ENCODE measurements at places on chromosomes 5 and 9.
A peak's percentile ranks its signal among the peaks of the same experiment; 100 is the strongest.

DNA sequence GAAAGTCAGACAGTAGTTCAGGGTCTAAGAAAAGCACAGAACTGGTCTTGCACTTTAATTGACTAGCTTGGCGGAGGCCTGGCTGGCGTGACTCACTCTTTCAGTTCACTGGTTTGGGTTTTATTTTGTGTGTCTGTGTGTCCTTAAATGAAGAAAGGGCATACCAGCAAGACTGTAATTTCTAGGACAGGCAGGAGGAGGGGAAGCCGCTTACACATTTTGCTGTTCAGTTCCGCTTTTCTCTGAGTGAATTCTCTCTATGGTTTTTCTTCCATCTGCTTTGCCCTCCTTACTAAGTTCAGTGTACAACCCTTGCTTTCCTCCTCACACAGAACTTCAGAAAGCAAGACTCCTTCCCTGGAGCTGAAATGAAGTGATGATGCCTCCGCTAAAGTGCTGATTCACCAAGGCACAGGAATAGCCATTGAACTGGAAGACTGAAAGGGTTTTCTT is 150.8 kb downstream of the MEF2C start:
- no peak for DNase-seq

DNA sequence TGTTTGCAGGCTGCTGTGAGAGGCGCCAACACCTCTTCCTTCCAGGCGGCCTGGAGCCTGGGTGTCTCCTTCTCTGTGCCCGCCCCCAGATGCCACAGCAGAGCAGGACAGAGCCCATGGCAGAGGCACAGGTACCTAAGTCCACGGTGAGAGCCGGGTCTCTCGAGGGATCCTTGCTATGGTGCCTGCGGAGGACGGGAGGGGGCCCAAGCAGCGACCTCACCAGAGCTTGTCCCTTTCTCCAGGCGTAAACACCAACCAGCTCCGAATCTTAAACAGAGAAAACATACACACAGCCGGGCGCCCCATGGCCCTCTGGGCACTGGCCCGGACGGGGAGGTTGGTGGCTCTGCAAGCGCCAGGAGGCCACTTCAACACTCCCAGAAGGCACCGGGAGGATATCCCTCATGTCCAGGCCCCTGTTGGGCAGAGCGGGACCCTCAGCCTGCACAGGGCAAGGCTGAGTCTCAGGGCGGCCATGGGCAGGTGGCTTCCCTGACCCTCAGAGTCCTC is 11.8 kb downstream of the CCDC187 start:
- no peak for DNase-seq

DNA sequence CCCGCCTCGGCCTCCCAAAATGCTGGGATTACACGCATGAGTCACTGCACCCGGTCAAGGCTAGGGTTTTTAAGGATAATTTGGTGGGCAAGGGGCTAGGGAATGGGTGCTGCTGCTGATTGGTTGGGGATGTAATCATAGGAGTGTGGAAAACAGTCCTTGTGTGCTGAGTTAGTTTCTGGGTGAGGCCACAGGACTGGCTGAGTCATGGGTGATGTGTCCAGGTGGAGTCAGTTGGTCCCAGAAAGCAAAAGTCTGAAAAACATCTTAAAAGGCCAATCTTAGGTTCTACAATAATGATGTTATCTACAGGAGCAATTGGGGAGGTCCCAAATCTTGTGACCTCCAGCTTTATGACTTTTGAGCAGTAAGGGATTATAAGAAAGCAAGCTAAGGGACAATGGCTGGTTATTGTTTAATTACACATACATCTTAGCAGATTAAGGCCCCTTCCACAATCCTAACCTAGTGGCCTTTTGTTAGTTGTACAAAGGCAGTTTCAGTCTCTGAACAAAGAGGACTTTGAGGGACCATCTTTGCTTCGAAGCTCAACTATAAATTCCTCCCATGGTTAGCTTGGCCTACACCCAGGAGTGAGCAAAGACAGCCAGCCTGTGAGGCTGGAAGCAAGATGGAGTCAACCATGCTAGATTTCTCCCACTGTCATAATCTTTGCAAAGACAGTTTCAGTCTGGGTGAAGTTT is 5.5 kb upstream of the AOPEP start:
- no peak for DNase-seq

DNA sequence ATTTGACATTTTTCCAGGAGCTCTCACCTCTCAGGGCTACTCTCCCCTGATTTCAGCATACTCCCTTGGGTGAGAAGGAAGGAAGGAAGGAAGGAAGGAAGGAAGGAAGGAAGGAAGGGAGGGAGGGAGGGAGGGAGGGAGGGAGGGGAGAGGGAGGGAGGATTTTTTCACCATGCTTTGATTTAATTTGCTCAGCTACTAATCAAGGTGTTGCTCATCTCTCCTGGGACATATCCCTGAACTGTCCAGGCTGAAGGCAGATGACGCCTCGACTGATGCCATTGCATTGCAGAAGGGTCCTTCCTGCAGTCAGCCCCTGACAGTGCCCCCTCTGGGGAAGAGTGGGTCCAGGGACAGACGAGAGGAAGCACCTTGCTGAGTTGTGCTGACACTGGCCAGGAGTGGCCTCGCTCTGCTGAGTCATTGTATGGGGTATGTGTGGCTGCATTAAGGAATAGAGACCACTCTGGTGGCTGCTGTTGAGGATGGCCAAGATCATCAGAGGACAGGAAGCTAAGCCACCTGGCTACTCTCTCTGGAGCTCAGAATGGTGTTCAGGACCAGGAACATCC is 43.6 kb upstream of the CRB2 start:
- DNase-seq, result no peak

DNA sequence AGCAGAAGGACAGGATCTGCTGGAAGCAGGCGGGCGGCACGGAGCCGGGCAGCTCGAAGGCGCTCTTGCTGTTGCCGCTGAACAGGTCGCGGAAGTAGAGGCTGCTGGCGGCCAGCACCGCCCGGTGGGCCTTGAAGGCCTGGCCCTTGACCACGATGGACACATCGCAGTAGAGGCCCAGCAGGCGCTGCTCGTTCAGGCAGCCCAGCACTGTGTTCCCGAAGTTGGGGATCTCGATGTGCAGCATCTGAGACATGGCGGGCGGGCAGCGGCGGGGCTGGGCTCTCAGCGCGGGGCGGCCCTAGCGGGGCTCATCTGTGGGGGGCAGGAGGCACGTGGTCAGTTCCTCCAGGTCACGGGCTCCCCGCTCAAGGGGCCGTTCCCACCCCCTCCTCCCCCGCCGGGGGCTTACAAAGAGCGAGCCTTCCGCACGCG is 44.8 kb downstream of the NACC2 start:
- no peak for DNase-seq

DNA sequence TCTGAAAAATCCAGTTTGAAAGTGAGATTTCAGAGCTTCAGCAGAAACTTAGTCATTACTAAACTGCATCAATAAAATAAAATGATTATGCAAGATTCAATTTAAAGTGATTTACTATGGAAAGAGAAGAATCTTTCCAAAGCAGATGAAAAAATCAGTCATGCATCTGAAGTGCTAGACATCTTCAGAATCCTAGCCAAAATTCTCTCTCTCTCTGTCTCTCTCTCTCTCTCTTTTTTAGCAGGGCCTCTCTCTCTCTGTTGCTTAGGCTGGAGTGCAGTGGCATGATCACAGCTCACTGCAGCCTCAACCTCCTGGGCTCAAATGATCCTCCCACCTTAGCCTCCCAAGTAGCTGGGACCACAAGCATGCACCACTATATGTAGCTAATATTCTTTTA is 18.2 kb upstream of the UBLCP1 start:
- no peak for DNase-seq

DNA sequence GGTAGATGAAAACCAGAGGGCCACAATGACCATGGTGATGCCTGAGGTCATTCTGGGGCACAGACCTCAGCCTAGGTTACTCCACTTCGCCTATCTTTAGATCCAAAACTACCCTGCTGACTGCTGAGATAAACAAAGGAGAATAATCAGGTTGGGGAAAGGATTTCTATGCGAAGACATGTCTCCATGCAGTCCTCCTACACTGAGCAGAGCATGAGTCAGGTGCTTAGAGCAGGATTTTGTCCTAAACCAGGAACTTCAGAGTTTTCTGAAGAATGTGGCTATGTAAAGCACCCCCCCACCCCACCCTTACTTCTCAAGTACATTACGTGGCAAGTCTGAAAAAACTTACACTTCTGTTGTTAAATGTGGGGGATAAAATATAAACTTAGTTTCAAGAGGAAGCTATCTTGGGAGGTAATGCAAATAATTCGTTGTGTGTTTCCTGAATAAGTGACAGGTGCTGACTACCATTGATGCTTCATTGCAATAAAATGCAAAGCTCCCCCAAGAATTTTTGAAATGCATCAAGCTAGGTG is 19.4 kb downstream of the PDCD1LG2 start:
- peak; percentile 21 for DNase-seq

DNA sequence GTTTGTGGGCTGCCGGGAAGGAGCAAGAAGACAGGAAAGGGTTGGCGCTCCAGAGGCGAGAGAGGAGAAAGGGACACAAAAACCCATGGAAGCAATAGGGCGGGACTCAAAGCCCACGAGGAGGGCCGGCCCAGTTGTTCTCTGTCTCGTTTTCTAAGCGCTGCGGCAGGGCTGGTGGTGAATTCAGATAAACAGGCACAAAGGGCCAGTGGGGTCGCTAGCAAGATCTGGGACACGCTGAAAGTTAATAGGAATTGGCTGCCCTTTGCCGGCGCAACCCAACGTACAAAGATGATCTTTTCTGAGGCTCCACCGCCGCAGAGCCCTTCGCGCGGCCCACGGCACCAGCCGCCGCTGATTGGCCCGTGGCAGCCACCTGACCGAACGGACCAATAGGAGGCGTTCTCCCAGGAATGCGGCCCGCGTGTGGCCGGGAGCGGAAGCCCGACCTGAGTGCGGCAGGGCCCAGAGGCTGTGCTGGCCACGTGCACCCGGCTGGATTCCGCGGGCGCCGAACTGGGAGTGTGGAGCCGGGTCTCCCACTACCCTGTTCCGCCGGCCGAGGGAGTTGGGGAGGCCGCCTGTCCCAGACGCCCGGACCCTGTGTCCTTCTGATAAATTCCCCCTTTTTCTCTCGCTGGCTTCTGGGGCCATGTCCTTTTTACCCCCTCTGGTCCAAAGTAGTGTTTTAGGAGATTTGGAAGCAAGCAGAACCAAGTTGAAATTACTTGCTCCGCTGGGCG is 16.8 kb upstream of the NSD1 start:
- DNase-seq, result peak; percentile 86

- DNase-seq, result no peak
Observed at GRCh38 chr5:137223324-137224295, 275.5 kb downstream of the SPOCK1 start.

GRCh38 chr5:153211076-153211475 is 279.4 kb upstream of the GRIA1 start:
- DNase-seq, result no peak

GRCh38 chr5:132761321-132762240 is 14.4 kb downstream of the CCNI2 start:
- DNase-seq, result no peak

DNA sequence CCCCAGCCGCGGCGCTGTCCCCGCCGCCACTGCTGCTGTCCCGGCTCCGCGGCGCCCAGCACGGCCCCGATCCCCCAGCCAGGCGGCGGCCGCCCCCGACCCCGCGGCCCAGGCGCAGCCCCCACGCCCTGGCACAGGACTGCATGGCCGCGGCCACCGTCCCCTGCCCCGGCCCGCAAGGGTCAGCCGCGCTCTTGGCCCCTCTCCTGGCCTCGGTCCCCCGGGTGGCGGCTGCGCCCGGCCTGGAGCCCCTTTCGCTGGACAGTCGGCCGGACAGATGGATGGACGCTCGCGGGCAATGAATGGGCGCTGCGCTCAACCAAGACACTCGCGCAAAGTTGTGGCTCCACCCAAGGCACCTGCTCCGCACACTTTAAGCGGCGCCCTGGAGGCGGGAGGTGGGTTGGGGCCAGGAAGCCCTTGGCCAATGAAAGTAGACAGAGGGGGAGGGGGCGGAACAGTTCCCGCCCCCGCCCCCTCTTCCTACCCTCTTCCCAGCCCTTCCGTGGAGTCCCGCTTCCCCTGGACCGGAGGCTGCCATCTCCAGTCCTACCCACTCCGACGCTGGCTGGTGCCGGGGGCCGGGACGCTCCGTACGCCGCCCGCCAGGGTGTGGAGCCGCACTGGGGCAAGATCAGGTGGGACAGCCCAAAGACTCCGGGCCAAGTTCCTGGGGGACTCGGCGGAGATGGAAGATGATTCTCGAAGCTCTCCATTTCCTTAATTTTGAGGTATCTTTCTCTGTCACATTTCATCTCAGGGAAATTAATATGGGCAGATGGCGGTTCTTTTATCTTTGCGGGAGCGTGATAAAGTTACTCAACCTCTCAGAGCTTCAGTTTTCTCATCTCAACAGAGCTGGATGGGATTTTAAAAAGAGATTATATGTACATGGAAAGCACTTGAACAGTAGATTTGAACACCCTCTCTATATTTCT is at the start of gene GLDC:
Gene GLDC, minus strand, starts transcription at position 375 of the 938 bp plus-strand sequence. Its CDS starts 230 bp downstream, at position 145.
- DNase-seq, result peak; percentile 39

DNA sequence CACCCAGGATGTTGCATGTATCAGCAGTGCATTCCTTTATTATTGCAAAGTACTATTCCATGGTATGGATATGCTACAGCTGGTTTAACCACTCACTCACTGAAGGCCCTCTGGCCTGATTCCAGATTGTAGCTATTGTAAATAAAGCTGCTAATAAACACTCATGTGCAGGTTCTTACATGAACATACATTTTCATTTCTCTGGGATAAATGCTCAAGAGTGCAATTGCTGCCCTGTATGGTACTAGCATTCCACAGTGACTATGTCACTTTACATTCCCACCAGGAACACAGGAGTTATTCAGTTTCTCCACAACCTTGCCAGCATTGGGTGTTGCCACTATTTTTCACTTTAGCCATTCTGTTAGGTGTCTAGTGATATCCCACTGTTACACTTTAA is 267.6 kb downstream of the SPOCK1 start:
- DNase-seq, result no peak

- no peak for DNase-seq
Observed at GRCh38 chr5:127088251-127088650, 14.9 kb upstream of the C5orf63 start.

DNA sequence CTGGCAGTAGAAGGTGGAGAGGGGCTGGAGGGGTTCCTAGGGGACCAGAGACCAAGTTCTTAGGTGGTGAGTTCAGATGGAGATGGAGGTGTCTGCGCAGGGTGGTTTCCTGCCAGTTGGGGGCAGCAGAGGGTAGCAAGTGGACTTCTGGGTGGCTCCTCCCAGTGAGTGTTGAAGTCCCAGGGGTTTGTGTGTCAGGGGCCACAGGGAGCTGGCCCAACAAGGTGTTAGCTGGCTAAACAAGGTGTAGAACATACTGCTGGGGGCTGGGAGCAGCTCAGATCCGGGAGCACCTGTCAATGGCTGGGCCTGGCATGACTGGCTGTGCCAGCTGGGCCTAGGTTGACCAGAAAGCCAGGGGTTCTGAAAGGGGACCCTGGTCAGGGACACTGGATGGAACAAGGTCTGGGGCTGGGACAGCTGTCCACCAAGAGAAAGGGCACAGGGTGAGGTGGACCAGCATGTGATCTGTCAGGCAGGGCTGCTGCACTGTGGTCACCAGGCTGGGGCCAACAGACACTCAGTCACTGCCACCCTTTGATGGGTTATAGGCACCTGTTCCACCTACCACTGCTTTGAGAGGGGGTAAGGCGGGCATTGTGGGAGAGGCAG is 35.6 kb downstream of the DAB2IP start:
- peak; percentile 61 for DNase-seq

- peak; percentile 79 for DNase-seq
Observed at GRCh38 chr9:107637421-107638420, 148.2 kb upstream of the KLF4 start.
